Frontal cortex (tissue), 4 donors: ENCODE measurements at places on chromosomes 3 and 15.

GRCh38 chr15:98671060-98672008 is 23.0 kb downstream of the IGF1R start:
- DNase-seq, result no peak

DNA sequence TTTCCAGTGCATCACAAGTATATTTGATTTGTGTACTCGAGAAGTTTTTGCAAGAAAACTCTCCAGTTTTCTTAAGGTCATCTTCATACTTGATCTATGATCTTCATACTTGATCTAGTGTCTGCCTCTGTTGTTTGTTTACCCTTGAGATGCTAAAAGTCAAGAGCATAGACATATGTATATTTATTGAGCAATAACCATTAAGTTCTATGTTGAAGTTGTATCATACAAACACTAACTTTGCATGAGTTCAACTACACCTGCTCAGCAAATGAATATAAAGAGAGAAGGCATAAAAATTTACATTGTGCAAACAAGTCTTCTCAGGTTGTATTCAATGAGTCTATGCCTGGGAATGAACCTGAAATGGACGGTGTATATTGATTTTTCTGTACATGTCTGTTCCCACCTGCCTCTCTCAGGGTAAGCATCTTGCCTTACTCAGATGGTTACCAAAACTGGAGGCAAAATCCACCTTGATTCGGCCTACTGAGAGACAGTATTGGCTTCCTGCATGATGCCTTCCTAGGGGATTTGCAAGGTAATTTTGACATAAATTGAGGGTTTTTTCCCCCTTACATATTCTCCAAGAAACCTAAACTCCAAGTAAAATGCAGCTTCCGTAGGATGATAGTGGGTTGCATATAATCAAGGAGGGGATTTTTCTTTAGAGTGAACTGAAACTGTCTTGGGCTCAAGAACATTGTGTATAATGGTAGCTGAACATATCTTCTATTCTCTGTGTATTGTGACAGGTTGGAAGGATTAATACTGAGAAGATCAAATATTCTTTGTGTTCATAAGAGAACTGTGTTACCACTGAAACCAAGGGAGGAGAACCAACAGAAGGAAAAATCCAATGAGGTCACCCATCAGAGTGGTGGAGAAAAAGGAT is 110.4 kb downstream of the FILIP1L start:
- no peak for DNase-seq

DNA sequence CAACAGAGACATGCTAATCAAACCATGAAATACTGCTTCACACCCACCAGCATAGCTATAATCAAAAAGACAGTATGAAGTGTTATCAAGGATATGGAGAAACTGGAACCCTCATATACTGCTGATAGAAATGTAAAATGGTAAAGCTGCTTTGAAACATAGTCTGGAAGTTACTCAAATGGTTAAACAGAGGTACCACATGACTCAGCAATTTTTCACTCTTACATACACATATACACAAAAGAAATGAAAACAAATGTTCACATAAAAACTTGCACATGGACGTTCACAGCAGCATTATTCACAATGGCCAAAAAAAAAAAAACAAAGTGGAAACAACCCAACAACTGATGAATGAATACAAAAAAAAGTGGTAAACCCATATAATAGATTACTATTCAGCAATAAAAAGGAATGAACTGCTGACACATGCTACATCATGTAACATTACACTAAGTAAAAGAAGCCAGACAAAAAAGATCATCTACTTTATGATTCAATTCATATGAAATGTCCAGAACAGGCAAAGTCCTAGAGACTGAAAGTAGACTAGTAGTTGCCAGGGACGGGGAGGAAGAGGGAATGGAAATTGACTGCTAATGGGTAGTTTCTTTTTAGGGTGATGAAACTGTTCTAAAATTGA is 23.2 kb downstream of the ZNF148 start:
- no peak for DNase-seq

GRCh38 chr3:61980041-61980440 is 393.3 kb downstream of the FEZF2 start:
- DNase-seq, result no peak

DNA sequence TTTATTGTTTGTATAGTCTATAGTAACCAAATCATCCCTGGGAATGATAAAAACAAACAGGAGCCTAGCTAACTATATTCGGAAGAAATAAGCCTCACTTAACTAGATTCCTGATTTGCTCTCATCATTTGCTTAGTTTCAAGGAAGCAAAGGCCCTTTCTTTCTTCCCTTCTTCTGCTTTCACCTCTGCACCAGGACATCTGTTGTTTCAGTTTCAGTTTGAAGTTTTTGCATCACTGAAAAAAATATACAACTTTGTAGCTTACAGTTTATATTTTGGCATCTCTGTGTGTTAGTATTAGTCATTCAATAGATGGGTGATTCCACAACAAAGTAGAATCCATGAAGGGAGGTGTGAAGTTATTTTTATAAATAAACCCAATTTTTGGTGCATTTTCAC is 113.6 kb upstream of the SNTN start:
- DNase-seq, result no peak

DNA sequence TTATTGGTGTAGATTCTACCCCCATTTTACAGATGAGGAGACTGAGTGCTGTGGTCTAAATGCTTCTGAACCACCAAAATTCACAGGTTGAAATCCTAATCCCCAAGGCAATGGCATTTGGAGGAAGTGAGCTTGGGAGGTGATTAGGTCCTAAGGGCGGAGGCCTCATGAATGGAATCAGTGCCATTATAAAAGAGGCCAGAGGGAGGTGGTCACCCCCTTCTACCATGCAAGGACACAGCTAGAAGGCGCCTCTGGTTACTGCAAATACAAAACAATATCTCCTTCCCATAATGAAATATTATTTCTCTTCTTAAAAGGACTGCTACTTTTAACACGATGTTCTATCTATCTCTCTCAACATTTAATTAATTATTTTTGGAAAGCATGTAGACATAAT is 223.5 kb downstream of the NEK10 start:
- DNase-seq, result no peak

DNA sequence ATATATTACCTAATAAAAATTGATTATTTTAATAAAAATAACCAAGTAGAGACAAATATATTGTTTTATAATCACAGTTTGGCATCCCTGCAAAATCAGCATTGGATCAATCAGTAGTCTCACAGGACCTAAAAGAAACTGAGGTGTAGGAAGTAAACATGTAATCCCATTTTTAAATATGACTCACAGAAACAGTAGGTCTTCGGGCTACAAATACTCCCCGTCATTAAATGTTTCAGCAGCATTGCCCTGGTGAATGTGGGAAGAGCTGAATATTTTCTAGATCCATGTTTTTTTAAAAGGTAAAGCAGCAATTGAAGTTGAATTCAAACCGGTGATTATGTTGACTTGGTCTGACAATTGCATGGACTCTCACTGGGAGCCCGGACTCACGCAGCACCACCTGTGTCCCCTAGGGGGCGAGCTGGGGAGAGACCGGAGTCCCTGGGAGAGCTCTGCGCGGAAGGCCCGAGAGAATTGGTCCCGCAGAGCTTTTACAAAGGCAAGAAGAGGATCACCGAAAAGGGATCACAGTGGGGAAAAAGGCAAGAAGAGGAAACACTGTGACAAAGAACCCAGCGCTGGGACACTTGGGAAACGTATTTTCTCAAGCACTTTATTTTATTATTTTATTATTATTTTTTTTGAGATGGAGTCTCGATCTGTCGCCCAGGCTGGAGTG is 17.2 kb upstream of the USP3 start:
- DNase-seq, result no peak

DNA sequence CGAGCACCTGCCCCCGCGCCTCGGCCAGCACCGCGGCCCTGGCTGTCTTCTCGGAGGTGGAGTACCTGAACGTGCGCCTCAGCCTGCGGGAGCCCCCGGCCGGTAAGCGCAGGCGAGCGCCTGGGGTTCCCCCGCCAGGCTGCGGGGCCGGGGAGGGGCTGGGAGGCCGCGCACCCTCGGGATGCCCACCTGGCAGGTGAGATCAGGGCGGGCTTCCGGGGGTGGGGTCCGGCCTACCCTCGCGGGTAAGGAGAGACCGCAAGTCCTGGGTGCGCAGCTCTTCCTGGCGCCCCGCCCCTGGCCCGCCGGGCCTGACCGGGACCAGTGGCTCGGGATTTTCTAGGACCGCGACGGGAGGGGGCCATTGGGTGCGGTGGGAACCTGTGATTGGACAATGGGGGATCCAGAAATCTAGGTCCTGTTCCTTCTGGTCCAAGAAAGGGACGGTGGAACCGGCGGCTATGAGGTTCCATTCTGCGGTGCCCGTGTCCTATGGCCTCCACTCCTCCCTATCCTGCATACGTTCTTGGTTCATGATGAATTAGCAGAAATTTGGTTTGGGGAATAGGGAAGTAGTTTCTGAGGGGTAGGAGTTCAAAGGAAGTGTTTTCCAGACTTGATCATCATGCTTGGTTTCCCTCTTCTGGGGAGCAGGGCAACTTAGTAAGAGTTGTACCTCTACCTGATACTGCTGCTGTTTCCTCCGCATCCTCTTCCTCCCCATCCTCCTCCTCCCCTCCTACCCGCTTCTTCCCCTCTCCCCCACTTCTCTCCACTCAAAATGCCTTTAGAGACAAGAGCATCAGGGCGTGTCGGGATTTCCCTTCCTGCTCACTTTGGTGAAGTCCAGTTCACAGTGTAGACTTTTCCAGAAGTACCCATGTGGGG is 808 bp downstream of the ARRDC4 start:
- no peak for DNase-seq

DNA sequence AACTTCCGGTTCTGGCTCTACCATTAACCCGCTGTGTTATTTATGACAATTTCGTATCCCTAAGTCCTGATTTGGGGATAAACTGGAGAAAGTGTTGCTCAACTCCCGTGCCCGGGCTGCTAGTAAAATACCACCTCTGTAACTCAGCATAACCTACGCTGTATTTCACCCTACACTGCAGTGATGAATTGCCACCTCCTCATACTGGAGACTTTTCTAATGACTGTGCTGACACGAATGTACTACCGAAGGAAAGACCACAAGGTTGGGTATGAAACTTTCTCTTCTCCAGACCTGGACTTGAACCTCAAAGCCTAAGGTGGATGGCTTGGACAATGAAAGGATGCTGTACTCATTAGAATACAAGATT is 16.5 kb downstream of the SLC51A start:
- DNase-seq, result no peak
